Osteocyte (in vitro differentiated cells): ENCODE measurements at places on chromosomes 12 and 14. TPM values are rescaled to one million over a fixed set of nuclear protein-coding genes. Genes with fewer than 3 reads are reported as not detected.

The RECQL gene
- total RNA-seq = 40.7 and 43.4 TPM in 2 replicates

The MMP14 gene
- 490 and 518 TPM in 2 replicates for total RNA-seq

The LDHB gene
- 627 and 636 TPM in 2 replicates for total RNA-seq

The TEX22 gene
- total RNA-seq = 3.1 and 4.9 TPM in 2 replicates

The SLCO1A2 gene
- 2.4 and 3.8 TPM in 2 replicates for total RNA-seq

The MGAT4C gene
- total RNA-seq = 0.46 and 0.65 TPM in 2 replicates

The DDN gene
- total RNA-seq = 0.08 and 0.26 TPM in 2 replicates

The PTPRQ gene
- total RNA-seq = 0.13 and 0.35 TPM in 2 replicates

The SPIC gene
- not detected in 2 replicates for total RNA-seq

The KANSL2 gene
- 26.3 and 31.0 TPM in 2 replicates for total RNA-seq

The IFNG gene
- not detected in 2 replicates for total RNA-seq

The SLCO1B3 gene
- total RNA-seq = not detected in 2 replicates

GRCh38 chr12:91037276-91037675, 20.5 kb downstream of the KERA start:
- no peak for DNase-seq

DNA sequence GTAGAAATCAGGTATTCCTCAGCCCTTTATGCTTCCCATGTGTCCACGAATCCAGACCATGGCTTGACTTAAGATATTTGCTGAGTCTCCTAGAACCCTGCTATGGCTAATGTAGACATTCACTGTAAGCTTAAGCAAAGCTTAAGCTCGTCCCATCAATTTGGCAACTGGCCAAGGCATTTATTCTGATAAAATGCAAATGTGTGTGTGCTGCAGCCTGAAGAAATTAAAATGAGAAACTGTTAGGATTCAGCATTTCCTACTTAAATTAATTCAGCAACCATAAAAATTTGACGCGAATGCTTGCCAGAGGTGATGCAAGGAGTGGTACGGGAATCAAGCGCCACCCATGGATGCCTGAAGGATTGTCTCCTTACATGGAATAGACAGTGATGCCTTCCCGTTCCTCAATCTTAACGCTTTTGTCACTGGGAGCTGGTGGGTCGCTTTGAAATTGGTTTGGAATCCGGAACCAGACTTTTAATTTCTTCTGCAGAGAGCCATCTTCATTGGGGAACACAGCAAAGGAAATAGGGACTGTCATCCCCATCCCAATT, 13.2 kb downstream of the HEBP1 start:
- DNase-seq = no peak

DNA sequence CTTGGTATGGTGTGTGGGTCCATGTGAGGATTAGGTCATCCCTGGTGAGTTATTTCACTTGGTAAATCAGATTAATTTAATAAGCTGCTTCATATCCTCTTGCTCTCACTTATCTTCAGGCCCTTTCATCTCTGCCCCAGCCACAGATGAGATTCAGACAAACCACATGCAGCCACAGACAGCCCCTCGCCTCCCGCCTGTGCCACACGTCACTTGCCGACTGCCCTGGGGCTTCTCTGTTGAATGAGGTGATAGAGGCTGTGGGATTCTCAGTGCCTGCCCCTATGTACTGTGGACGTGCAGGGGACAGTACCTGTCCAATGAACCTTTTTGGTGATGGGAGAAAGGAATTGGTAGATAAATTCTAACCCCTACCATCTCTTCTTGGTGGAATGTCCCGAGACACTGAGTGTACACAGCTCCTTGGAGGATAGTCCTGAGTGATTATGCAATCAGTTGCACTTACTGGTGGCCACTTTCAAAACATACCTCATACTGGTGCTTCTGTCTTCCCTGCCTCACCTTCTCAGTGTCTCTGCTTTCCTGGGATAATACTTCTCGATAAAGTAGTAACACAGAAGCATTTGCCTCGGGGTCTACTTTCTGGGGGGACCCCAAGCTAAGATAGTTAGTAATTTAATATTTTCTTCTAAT, 248.7 kb downstream of the TTC6 start:
- no peak for DNase-seq

GRCh38 chr12:45934956-45935355, 55.4 kb downstream of the SCAF11 start:
- DNase-seq = no peak

DNA sequence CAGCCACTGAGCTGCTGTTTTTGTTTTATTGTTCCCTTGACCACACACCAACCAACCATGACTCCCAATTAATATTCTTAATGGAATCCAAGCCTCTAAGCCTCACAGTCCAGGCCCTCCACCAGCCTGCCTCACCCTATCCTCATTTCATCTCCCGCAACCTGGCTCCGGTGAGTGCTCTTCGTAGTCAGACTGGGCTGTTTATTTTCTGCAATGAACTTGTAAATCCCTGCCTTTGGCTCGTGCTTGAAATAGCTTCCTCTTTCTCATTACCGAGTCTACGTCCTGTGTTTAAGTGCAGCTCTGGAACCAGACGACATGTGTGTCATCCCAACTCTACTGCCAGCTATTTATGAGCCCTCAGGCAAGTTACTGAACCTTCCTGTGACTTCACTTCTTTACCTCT, 12.4 kb upstream of the ETFBKMT start:
- no peak for DNase-seq

GRCh38 chr14:98906123-98906995, 365.6 kb downstream of the BCL11B start:
- DNase-seq = no peak

DNA sequence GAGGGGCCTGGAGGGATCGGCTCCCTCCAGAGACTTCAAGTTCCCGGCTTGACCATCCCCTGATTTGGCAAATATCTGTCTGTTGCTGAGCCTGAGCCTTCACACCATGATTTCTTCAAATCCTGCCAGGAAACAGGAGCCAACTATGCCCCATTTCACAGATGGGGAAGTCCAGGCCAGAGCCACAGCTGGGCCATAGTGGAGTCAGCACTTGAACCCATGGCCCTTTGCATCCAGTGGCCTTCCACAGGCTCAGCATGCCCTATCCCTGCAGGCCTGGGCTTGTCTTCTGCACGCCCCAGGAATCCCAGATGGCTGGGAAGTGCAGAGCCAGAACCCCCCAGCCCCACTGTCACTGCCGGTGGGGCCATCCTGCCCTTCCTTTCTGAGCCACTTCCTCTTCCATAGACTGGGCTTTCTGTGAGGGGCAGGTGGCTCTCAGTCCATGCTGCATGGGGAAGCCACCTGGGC, 44.9 kb downstream of the CYP46A1 start:
- DNase-seq = peak; percentile 44

- DNase-seq = no peak
These were observed 21.1 kb downstream of the GSC start for GRCh38 chr14:94748667-94749347.

- DNase-seq = no peak
These were observed 330.5 kb downstream of the AACS start for GRCh38 chr12:125395583-125396215.

DNA sequence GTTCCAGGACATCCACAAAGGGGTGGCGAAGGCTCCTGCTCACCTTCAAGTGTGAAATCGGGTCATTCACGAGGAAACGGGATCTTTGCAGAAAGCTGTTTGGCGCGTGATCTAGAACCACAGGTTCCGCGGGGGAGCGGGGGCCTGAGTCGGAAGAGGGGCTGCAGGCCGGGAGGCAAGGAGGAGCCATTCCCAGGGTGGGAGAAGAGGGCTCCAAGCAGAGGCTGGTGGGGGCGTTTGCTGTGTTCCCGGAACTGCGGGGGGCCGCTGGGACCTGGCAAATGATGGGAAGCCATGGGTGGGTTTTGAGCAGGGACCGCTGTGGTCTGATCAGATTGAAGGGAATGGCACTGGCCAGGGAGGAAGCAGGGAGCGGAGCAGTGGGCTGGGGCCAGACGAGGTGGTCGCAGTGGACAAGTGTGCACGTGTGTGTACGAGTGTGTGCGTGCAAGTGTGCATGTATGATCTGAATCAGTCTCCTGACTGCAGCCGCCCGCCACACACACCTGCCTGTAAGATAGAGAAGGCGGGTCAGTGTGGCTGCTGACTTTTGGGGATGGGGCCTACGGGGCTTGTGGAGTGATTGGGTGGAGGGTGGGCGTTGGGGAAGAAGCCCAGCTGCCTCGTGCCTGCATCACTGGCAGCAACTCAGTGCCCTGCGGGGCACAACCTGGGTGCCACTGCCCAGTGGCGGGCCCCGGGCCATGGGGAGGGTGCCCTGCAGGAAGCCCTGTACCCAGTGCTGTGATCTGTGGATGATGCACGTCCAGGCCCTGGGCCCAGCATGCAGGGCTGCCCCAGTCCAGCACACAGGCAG, 141.9 kb downstream of the KIF26A start:
- peak; percentile 82 for DNase-seq

GRCh38 chr12:110688446-110689280, at the start of gene HVCN1:
TSS of gene HVCN1 (minus strand) at chr12:110689115. CDS start at chr12:110683245, 5,870 bp downstream.
- DNase-seq = no peak

- no peak for DNase-seq
These were observed 40.9 kb downstream of the BEST3 start for GRCh38 chr12:69658203-69658602.

GRCh38 chr12:25004447-25004846, 55.5 kb upstream of the BCAT1 start:
- DNase-seq = no peak

GRCh38 chr12:129779033-129779432, 124.8 kb downstream of the TMEM132D start:
- DNase-seq = no peak

- no peak for DNase-seq
These were observed 62.3 kb downstream of the SUSD6 start for GRCh38 chr14:69673578-69674305.

GRCh38 chr14:89143595-89143994, 273.4 kb downstream of the FOXN3 start:
- DNase-seq = no peak

DNA sequence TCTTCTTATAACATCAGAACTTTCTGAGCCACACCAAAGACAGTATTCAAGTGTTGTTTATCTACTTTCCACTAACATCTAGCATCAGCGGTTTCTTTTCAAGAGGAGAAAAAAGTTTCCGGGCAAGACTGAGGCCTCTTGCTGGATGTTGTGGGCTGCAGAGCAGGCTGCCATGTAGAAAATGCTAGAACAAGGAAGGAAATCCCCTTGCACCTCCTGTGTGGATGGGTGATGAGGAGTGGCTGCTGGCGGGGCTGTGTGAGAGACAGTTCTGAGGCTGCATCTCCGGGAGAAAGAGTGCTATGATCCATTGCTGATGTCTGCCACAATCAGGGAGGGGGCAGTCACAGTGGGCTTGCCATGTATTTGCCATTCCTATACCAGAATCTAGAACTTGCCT, 37.8 kb upstream of the PPP1CC start:
- DNase-seq = no peak

- no peak for DNase-seq
These were observed 13.6 kb upstream of the DHRS7 start for GRCh38 chr14:60178820-60179219.

DNA sequence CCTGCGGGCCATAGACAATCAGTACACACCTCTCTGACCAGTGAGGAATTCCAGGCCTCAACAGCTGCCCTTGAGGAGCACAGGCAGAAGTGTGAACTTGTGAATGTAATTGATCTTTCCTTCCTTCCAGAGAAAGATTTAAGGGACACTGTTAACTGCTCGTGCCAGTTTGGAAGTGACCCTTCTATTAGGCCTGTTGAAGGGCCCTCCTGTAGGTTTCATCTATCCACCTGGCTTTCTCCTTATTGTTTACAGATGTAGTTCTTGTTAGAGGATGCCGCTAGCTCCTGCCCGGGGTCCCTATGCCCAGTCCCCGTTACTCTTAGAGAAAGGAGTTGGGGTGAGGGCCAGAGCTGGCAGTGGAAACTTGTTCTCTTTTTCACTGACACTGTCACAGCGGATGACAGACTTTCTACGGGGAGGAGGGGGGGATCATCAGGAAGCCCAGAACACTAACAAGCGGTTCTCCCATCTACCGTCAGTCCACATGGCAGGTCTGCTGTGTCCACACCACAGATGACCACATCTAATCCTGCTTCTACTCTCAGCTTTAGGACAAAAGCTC, 42.6 kb downstream of the SH2B3 start:
- DNase-seq = peak; percentile 63

- DNase-seq = no peak
These were observed 15.3 kb downstream of the DLK1 start for GRCh38 chr14:100741966-100742365.

DNA sequence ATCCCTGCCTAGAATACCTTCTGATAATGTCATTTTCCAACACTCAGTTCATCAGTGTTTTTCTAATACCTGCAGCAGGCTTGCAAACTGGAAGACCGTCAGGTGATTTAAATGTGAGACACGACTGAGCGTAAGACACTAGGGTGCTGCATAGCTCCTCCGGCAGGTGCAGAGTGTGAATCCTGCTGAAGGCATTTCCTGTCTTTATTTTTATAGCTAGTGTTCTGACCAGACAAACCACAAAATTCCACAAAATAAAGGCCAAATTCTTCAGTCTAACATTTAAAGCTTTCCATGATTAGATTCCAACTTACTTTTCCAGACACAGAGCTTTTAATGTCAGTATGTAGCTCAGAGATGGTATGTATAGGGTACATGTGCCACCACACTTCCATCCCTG, 70.7 kb downstream of the BBS10 start:
- no peak for DNase-seq

DNA sequence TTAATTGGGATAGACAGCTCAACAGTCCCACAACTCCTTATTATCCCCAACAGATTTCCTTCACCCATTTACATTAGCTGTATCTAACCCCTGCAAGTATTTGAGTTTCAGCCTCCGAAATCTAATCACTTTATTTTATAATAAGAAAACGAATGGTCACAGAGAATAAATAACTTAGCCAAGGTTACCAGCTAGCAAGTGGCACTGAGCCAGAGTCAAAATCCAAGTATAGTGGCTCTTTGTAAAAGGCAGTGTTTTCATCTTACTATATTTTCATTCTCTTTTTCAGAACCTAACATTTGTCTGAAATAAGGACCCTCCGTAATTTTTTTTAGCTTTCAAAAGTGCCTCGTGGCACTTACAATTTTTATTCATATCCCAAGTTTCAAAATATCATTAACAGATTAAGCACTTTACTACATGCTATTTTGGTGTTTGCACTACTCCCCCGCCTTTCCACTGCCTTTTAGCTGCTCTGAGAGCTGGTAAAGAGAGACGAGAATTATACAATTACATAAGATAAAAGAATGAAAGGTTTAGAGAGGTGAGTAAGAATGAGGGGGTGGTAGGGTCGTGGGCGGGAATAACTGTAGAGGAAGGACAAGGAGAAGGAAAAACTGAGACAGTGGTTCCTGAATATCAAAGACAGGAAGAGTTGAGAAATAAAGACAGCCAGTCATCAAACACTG, 3.7 kb upstream of the USP15 start:
- no peak for DNase-seq

DNA sequence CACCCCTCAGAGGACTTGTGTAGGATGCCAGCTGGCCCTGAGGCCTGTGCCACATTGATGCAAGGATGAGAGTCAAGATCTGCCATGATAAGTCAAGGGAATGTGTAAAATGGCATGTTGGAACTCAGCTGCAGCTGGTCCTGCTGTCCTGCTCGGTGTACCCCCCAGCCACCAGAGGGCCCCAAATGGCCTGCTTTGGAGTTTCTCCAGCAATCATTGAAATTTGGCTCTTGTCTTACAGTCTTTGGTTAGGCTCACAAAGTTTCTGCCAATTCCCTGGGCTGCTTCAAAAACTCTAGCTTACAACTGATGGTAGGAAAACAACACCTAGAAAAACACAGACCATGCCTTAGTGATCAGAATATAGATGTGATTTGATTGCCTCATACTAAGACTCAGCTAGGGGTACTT, 76.8 kb downstream of the HSD17B6 start:
- DNase-seq = no peak
